ENCODE measurements at places on chromosomes 1 and 21.

DNA sequence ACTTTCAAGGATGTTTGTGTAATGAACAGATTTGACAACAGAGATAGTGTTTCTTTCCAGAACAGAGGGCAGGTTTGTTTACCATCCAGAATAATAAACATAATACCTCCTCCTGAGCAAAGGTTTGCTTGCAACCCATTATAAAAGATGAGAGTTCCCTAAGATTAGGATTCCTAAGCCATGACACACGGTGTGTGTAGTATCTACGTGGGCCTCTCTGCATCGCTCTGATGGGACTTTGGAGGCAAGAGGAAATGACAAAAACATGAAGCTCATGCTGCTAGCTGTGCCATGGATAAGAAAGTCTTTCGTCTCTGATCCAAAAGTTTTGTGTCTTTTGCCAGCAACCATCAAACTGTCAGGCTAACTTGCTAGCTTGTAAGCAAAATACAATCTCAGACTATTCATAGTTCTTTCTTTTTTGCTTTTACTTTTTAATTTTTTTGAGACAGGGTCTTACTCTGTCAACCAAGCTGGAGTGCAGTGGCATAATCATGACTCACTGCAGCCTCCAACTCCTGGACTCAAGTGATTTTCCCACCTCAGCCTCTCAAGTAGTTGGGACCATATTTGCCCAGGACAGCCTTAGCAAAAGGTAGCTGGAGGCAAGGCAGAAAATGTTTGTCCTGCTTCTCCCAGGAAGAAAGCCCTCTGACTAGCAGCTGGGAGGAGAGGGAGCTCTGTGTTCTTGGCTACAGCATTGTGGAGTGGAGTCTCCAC lies 81.1 kb downstream of the LHX4 start:
- peak; percentile 7 for DNase-seq

DNA sequence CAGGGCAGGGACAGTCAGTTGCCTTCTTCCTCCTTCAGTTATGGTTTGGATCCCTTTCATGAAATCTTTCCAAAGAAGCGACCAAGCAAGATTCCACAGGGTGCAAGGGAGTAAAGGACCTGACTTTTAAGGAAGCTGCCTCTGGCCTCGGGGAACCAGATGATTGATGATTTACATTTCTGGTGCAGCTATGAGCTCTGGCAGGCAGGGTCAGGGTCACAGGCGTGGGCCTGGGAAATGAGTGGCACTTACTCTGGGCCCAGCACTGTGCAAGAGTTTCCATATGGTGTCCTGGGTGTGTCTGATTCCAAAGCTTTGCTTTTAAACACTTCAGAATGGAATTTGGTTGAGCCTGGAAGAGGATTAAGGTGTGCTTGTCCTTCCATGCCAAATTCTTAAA lies 7.2 kb upstream of the CRABP2 start:
- DNase-seq, result no peak

- peak; percentile 54 for DNase-seq
These were observed 624 bp downstream of the SLC41A1 start for GRCh38 chr1:205812271-205812877.

GRCh38 chr1:212606395-212607205 lies 2.0 kb upstream of the ATF3 start:
- DNase-seq, result peak; percentile 22

- no peak for DNase-seq
These were observed 16.3 kb upstream of the TENT5C start for GRCh38 chr1:117589544-117589943.

Measured in hepatic stellate cell (primary cell).